ENCODE measurements at places on chromosomes 3 and 15.

GRCh38 chr3:152309535-152310307 lies 41.0 kb downstream of the MBNL1 start:
- DNase-seq: no peak

DNA sequence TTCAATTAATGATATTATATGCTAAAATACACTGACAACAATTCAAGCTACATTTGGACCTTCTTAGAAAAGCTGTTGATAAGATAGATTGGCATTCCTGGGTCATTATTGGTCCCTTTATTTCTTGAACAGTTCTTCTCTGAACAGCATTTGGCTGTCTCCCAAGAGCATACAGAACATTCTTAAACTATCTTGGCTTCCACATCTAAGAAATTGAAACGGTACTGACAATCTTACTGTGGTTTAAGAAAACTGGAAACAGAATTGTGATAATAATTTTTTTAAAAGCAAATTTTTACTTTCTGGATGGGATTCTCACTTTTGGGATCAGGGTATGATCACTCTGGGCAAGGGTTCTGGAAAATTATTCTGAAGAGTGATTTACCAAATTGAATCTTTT lies 161.7 kb upstream of the ZNF385D start:
- no peak for DNase-seq

DNA sequence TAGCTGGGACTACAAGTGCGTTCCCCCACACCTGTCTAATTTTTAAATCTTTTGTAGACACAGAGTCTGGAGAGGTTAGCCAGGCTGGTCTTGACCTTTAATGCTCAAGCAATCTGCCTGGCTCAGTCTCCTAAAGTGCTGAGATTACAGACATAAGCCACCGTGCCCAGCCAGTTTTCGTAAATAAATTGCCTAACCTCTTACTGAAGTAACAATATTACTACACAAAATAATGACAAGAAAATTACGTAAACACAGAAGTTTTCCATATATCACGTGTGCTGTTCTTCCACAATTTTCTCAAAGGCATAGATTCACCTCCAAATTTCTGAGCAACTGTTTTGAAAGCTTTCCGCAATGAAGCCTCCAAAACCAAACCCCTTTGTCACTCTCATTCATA lies 58.1 kb upstream of the PROK2 start:
- no peak for DNase-seq

- no peak for DNase-seq
These were observed 159.2 kb upstream of the SLC24A5 start for GRCh38 chr15:47961401-47962090.

DNA sequence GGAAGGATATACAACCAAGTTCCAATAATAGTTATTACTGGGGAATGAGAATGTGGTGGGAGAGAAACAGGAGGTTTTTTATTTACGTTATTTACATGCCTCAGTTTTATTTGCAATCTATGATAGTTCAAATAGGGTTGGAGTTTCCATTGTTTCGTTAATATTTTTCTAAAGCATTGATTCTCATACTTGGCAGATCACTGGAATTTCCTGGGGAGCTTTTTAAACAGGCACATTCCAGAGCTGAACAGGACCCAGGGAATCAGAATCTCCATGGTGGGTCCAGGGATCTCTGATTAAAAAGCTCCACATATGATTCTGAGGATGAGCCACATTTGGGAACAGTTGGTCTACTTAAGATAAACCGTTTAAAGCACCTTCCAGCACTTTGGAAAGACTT lies 123.9 kb downstream of the IL20RB start:
- DNase-seq: no peak

GRCh38 chr3:196620161-196620604 lies 19.3 kb upstream of the NRROS start:
- no peak for DNase-seq

DNA sequence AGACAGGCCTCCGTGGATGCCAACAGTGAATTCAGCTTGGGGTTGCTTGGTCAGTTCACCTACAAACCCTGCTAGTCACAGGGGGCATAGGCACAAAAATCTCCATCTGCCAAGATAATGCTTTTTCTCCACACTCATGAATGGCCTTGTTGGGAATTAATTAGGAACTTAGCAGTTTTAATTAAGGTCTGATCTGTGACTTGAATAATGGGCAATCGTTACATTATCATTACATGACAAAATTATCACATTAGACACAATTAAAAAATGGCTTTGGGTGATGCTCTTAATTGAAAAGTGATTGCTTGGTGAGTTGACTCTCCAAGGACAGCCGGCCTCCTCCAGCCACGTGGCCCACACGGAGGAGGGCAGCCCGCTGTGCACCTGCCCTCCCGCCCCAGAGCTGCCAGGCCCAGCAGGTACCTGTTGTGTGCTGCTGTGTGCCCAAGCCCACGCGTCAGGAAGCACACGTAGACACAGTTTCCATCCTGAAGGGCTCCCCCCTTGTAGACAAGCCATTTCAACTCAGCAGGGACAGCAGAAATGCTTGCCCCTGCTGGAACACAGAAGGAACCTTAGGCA lies 274.2 kb downstream of the OCA2 start:
- no peak for DNase-seq

DNA sequence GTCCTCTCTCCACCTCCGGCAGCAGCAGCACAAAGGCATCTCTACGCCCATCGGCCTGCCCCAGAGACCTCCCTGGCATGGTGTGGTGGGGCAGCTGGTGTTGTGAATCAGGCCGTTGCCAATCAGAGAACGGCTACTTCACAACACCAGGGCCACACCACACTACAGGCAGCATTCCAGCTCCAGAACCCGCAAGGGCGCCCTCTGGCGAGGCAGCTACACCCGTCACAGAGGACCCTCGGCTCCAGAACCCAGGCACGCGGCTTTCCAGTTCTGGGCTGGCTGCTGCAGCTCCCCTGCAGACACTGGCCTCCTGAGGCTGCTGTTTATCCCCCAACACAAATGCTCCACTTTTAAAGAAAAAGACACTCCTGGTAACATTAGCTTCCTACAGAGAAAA lies 127.5 kb upstream of the TOPAZ1 start:
- peak; percentile 24 for DNase-seq

DNA sequence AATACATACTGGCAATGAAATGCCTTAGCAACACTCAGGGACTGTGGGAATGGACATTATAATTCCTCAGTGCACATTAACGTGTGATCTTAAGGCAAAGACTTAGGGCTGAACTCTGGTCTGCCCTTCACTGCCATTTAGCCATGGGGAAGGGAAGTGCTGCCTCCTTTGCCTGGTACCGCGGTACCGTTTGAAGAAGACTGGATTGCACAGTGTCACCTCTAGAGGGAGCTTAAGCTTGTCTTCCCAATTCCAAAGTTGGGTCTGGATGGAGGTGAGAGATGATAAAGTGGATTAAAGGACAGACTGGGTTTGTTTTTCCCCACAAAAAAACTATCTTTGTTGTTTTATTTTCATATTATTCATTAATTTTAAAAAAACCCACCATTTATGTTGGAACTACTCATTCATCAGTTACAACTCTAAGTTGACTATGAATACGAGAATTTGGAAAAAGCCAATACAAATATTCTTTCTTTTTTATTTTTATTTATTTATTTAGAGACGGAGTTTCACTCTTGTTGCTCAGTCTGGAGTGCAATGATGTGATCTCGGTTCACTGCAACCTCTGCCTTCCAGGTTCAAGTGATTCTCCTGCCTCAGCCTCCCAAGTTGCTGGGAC lies 60.0 kb upstream of the SYN2 start:
- no peak for DNase-seq

- DNase-seq: no peak
These were observed 89.8 kb downstream of the THBS1 start for GRCh38 chr15:39670687-39671086.

DNA sequence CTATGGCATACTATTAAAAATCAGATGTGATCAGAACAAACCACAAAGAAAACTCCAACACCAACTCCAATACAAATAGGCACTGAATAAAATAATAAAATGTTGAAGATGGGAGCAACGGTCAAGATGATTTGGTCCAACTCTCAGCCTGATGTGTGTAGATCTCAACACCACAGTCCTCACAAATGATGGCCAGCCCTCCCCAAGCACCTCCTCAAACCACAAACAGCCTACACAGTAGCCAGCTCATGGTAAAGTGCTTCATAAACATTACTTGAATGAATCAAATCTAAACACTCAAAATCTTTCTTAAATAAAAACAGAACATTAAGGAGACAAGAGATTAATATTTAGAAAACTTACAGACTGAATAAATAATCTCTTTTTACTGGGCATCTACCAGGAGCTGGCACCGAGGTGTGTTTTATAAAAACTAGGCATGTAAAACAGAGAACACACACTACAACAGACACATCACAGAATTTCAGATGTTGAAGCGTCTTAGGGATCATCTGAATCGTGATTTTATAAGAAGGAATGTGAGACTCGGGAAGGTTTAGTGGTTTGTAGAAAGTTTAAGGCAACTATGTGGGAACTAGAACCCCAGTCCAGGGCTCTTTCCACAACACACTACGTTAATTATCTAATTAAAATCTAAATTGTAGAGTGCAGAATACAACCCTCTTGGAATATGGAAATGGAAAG lies 102.4 kb downstream of the MYLK start:
- no peak for DNase-seq

- DNase-seq: no peak
These were observed 3.2 kb downstream of the EFCAB12 start for GRCh38 chr3:129425213-129425612.

DNA sequence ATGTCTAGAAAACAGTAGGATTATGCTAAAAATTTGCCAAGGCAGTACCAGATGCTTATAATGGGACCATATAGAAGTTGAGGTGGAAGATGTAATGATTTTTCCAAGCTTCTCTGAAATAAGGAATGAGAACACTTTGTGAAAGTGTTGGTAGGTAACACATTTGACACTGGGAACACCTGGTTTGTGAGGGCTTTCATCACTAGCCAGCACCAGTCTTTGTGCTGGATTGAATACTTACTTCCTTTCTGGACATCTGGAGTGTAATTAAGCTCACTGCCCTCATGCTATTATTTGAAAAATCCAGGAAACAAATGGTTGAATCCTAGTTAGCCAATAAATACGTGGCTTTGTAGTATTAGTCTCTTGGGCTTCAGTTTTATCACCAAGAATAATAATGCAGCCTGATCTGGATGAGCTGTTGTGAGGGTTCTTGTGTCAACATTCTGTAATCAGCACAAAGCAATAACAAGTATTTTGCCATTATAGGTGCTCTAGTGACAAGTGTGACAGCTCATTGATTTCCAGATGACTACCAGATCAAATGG lies 12.9 kb downstream of the CCDC80 start:
- DNase-seq: no peak

- DNase-seq: no peak
These were observed 49.5 kb downstream of the CLDN1 start for GRCh38 chr3:190272747-190273146.

- no peak for DNase-seq
These were observed 128.7 kb downstream of the GHSR start for GRCh38 chr3:172319595-172319994.

DNA sequence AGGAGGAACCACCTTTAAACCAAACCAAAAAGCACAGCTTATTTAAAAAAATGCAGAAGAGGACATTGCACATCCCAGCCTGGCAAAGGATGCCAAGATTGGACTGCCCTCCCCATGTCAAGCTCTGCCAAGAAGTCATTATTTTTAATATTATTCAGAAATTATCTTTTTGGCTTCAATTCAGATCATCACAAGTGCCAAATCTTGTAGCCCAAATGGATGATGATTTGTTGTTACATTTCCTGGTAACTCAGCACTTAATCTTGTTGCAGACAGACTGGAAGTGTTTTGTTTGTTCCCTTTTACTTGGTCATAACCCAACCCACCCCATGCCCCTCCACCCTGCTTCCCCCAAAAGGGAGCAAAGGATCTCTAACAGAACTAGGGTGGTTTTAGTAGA lies 28.1 kb upstream of the LXN start:
- DNase-seq: no peak
